ENCODE measurements at places on chromosomes 12 and 14.

GRCh38 chr12:14825256-14825655 lies 11.3 kb upstream of the SMCO3 start:
- DNase-seq = no peak

- no peak for DNase-seq
Measured at GRCh38 chr14:104633276-104634137, 28.9 kb upstream of the TMEM179 start.

GRCh38 chr12:31591380-31591901 lies 505 bp upstream of the DENND5B start:
- DNase-seq = no peak

DNA sequence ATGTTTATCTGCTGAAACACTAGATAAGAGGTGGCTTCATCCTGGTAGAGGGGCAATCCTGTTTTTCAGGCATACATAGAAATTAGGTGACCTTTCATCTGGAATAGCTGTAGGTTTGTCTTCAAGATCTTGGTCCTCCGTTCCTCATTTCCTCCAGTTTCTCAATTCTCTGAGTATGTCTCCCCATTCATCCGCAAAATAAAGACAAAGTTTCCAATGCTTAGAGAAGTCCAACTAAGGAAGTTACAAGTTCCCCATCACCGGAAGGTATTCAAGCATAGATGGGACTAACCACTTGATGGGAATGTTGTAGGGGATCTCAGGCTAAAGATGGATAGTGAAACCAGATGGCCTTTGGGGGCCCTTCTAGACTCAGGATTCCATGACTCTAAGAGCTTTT lies 34.3 kb downstream of the ERG28 start:
- DNase-seq = no peak

DNA sequence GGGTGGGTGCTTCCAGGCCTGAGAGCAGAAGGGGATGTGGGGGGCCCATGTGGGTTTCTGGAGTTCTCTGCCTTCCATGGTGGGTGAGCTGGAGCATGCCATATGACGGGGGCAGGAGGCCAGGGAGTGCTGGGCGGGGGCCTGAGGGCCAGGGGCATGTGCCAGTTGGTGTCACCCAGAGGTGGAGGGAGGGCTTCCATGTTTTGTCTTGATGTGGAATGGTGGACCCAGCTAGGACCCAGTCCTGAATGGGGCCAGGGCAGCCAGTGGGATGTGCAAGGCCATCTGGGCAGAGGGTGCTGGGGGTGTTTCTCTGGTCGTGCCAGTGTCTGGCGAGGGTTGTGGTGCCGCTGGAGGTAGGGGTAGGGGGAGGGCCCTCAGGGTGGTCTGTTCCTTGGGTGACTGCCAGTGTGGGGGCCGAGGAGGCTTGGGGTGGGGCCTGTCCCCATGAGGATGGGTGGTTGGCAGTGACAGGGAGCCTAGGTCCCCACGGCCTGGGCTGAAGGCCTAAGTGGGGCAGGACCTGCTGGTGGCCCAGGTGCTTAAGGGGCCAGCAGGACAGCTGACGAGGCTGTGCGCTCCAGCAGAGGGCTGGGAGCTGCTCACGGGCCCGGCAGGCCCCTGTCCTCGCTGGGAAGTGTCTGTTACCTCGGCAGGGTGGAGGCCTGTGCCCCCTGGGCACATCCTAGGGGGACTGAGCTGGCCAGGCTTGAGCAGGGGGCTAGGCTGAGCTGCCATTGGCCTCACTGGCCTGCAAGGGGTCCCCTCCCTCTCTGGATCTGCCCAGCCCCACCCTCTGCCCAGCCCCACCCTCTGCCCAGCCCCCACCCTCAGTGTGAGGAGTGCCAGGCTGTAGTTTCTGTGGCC lies 26.8 kb downstream of the CEP170B start:
- DNase-seq = no peak

DNA sequence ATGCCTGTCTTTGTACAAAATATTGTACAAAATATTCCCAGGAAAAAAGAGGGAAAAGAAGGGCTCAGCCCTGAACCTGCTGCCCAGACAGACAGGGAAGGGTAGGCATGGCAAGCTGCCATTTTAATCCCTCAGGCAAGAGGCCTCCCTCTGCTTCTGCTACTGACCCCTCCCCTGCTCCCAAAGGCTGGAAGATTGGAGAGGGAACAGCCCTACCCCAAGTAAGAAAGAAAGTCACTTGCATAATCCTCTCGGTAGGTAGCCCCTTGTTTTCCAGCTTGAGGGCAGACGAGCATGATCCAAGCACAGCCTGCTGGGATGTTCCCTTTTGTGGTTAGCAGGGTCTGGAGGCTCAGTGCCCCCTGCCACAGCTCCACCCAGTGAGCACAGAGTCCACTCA lies 20.7 kb downstream of the ADCY6 start:
- no peak for DNase-seq

DNA sequence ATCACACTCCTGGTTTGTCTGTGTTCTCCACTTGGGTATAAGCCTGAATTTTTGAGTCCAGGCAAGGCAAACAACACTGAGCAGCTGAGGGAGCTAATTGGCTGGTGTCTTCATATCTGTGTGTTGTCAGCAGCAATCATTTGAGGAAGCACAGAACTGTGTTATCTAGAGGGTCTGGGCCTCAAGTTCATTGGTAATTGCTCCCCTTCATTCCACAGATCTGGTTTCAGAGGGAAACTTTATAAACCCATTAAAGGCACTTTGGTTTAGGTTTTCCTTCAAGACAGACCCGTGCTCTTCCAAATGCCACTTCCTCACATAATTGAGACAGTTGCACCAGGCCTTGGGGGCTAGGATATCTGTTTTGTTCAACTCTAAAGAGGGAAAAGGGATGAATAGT lies 5.6 kb downstream of the DACT1 start:
- no peak for DNase-seq

GRCh38 chr12:51238510-51239334 lies at the start of gene DAZAP2:
Gene DAZAP2 (plus strand): TSS chr12:51238826. CDS start chr12:51238908, 82 bp downstream.
- DNase-seq = peak; percentile 92

DNA sequence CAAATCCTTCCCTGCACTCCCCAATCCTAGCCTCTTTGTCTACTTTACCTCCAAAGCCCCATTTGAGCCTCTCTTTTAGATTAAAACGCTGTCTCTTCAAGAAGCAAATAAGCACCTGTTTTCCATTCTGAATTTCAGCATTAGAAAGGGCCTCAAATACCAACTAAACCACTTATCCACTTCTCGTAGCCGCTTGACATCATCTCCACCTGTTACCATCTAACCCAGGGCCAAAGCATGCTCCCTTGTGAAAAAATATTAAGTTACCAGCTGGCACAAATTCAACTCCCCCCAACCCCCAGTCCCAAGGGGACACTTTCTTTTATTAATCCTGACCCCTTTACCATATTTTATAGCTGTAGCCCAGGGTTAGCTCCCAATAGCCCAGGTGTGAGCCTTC lies 43.1 kb downstream of the GPHB5 start:
- DNase-seq = no peak

DNA sequence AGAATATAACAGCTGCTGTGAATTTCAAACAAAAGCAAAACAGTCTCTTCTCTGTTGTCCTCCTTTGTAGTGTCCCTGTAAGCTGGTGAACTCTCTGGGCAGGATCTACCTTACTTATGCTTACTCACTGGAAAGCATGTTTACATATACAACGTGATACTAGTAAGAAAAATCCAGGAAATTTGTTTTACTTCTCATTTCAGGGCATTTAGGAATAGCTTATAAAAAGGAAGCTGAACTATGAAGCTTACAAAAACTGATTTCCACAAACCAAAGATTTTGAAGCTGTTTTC lies 311.0 kb downstream of the NOVA1 start:
- DNase-seq = no peak

DNA sequence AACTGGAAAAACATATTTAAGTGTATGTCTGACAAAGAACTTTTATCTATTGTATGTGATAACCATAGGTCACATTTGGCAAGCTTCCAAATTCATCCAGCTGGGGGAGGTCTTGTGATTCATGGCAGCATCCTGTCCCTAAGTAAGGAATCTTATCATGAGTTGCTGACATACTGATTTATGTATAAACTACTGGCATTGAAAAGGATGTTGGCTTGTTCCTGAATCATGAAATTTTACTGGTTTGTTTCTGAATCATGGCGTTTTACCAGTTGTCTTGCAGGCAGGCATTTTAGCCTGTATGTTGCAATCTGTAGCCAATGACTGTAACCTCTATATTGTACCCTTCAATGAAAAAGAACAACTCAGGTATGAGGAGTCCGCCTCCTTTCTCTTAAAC lies 244.8 kb downstream of the IPO8 start:
- DNase-seq = no peak

DNA sequence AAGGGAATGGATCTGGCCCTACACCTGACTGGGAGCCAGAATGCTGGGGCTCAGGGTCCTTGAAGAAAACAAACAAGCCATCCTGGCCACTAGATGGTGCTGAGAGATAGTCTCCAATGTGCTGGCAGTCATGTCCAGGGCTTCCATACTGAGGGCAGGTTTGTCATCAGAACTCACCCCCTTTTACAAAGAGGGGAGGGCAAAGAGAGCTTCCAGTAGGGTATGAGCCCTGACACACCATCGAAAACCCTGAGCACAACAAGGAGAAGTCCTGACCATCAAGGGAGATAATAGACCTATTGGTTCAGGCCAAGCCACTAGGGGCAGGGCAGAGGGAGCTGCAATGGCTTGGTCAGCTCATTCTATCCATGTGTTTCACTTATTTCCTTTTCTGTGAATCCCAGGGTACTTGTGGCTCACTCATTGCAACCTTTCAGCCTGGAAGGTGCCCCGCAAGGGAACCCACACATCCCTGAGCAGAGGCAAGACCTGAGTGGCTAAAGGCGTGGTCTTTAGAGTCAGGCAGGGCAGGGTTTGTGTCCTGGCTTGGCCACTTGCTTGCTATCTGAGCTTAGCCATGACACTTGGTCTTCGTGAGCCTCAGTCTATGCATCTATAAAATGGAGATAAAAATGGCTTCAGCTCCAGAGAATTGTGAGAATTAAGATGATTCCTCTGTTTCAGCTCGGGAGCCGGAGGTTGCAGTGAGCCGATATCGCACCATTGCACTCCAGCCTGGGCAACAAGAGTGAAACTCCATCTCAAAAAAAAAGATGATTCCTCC lies 6.2 kb upstream of the PLEKHH1 start:
- no peak for DNase-seq

DNA sequence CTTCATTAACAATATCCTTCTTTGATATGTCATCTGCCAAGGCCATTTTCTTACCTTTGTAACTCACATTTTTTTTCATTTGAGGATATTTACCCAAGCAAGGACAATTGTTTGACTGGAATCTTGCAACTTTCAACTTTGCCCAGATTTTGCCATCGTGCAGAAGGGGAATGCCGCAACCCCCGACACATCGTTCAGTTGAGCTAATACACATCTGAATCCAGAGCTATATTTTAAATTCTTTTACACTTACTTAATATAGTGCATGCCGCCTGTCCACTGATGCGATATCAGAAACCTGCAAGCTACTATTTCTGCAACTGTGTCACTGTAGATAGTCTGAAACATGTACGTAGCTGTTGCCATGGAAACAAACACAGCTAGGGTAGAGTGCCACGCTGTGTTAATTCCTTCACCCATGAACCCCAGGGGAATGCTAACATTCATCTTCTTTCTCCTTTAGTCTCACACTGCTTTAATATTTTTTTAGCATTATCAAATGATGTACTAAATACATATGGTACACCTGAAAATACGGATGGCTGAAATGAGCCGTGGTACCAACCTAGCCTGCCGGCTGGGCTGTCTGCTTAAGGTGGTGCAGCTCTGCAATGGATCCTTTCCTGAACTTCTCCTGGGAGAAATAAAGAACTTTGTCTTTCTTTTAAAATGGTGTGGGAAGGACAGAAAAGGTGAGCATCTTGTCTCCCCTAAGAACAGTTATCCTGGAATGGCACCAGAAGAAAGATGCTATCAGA lies 77.0 kb upstream of the FOXN3 start:
- no peak for DNase-seq

DNA sequence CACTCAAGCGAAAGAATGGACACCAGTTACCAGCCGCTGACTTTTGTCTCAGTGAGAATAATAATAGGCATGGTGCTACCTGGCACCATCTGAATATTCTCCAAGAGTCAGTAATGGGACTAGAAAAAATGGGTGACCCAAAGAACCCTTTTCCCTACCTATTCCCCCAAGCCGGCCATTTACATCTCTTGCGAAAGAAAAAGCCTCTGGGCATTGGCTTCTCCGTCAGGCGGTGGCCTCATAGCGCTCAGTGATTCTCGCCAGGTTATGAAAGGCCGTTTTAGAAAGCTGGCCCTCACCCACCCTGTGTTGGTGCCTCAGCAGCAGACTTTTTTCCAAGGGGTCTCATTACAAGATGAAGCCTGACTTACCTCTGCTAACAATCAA lies 523 bp upstream of the SLC6A15 start:
- no peak for DNase-seq

GRCh38 chr14:76497550-76498462 lies 121.9 kb downstream of the ESRRB start:
- no peak for DNase-seq

GRCh38 chr14:71586131-71586897 lies 345.9 kb upstream of the RGS6 start:
- no peak for DNase-seq

GRCh38 chr12:32264961-32265360 lies 134.4 kb upstream of the FGD4 start:
- no peak for DNase-seq

DNA sequence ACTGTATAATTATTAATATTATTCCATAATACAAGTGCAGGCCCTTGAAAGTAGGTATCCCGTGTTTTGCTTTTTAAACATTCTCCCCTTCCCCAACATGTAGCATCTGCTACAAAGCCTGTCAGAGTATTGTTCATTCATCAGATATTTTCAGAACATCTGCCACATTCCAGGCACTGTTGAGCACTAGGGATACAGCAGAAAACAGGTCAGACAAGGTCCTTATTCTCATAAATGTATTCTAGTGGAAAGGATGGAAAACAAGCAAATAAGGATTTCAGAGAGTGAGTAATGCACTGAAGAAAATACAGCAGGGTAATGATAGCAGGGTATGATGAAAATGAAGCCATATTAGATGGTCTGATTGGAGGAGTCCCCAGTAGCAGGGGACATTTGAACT lies 3.8 kb downstream of the ERP29 start:
- DNase-seq = no peak

DNA sequence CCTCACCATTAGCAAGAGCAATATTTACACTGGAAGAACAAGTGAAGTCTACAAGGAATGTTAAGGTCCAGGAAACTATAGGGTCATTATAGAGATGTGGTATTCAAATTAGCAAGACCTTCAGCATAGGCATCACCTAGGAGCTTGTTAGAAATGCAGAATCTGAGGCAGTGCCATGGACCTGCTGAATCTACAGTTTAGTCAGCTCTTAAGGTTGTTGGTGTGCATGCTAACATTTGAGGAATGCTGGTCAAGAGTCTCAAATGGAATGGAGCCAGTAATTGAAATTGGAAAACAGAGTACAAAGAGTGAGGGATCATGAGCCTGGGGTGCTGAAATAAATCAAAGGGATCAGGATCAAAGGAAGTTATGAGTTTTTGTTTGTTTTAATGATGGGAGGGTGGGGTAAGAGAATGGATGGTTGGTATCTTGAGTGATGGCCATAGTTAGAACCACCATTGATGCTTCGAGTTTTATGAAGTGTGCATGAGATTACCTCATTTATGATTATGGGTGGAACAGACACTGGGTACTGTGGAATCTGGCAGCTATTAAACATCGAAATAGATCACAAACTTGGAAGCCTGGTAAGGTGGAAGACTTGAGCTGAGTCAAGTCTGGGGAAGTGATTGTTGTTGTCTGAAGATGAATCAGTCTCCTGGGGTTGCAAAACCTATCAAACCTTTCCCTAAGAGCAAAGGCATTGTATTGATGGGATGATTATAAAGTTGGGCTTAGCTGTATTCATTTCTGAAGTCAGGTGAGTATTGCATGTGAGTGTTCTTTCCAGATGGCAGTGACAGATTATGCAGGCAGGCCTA lies 323.3 kb upstream of the E2F7 start:
- no peak for DNase-seq

All from stimulated activated CD4-positive, alpha-beta T cell treated with anti-CD3 and anti-CD28 coated beads, Interleukin-12 subunit alpha, Interleukin-12 subunit beta, amount 100 ng/mL, for 48 hours (primary cell).